ENCODE measurements at places on chromosomes 3 and 15.

- DNase-seq = no peak
These were observed 22.2 kb upstream of the CLDN18 start for GRCh38 chr3:137987723-137988122.

DNA sequence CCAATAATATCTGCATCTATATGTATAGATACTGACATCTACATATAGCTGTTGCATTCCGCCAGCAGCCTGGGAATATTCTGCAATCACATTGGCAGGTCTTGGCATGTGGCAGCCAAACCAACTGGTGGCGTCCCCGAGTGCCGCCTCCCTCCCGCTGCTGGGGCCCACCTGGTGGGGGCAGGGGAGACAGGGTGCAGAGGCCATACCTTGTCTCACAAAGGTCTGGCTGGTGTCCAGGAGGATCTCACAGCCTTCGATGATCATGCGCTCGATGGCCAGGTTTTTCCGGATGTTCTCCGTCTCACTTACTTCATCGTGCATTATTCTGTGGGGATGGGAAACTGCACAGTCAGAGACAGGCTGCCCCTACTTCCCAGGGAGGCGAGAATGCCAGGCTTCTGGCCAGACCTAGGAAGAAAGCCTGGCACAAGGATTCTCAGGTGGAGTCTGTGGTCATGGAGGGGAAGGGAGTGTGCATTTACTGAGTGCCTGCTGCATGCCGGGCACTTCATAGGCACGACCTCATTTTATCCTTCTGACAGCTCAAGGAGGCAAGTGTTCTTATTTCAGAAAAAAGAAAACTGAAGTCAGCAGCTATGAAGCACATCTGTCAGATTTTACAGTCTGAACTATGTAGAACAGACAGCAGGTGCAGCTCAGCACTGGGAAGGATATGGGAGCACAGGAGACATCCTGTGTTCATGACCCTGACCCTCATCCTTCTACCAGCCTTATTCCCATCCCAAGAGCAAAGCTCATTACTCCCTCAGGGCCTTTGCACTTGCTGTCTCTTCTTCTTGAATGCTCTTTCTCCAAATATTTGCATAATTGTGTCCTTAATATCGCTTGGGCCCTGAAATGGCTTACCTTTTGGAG, 62.8 kb downstream of the RASGRF1 start:
- DNase-seq = no peak

DNA sequence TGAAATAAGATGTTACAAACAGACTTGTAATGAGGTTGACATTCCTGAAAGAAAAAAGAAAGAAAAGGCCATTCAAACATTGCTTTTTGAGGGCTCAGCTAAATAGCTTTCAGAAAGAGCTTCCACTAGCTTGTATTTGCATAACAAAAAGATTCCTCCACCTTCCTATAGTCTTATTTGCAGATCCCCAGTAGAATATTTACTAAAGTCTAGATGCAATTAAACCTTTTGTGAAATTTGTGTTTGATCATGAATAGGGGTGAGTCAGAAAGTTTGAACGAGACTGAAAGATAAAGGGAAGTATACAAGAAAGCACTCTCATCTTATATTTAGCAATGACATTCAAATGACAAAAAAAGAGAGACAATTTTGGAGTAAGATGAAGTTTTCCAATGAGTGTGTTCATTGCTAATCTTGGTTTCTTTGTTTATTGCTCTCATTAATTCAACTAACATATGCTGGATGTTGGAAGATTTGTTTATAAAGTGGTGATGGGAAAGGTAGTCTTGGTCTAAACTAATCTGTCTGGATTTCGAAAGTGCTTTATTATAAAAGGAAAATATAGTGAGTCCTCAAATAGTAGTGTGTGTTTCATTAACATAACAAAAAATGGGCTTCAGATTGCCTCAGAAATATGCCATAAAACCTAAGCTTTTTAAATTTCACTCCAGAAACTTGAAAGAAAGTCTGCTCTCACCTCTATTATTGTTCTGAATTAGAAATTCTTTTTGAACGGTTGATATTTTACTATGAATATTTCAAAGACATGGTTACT, 9.1 kb upstream of the CADPS start:
- no peak for DNase-seq

- DNase-seq = no peak
These were observed 42.1 kb downstream of the ABHD5 start for GRCh38 chr3:43732747-43733425.

GRCh38 chr3:151909681-151910405, 36.4 kb downstream of the SUCNR1 start:
- no peak for DNase-seq

GRCh38 chr3:73604451-73604850, 20.3 kb downstream of the PDZRN3 start:
- no peak for DNase-seq

DNA sequence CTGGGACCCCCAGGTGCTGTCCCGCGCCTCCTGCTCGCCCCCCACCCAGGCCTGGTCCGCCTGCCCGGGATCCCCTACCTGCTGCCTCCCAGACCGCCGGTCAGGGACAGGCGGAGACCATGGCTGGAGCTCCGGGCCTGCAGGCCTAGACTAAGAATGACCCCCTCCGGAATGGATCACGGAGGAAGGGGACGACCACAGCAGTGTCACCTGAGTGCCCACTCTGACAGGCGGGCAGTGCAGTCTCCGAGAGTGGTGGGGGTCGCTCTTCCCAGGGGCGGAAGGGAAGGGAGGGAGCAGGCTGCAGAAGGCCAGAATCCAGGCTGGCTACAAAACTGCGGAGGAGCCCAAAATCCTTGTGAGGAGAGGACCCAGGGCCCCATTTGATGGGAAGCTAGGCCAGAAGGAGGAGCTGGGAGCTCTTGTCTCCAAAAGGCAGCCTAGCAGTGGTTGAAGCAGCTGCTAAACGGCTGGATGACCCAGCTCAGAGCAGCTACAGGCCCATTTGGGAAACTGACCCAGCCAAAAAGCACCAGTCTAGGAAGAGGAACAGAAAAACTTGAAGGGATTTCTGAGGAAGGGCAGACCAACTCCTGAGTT, 908 bp upstream of the RAB43 start:
- peak; percentile 34 for DNase-seq

GRCh38 chr3:170528726-170529125, 57.1 kb downstream of the SLC7A14 start:
- no peak for DNase-seq

DNA sequence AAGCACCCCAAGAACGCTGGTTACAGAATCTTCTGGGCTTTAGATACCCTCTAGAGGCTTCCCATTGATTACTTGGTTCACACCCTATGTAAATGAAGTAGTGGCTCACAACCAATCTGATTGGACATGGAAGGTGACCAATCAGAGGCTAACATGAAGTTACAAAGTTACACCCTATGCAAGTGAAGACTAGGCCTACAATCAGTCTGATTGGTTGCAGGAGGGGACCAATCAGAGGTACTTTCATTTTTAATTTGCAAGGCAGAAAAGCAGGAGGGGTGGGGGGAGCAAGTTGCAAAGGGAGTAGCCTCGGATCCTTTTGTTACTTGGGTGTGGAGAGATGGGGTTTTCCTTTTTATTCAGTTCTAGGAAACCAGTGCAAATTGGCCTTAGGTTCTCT, 11.1 kb upstream of the RTP2 start:
- DNase-seq = no peak

GRCh38 chr15:81264072-81264857, 59.7 kb downstream of the STARD5 start:
- DNase-seq = no peak

- no peak for DNase-seq
These were observed 166.0 kb downstream of the THSD4 start for GRCh38 chr15:71281256-71281655.

- DNase-seq = no peak
These were observed 37.6 kb upstream of the RHCG start for GRCh38 chr15:89533861-89534544.

DNA sequence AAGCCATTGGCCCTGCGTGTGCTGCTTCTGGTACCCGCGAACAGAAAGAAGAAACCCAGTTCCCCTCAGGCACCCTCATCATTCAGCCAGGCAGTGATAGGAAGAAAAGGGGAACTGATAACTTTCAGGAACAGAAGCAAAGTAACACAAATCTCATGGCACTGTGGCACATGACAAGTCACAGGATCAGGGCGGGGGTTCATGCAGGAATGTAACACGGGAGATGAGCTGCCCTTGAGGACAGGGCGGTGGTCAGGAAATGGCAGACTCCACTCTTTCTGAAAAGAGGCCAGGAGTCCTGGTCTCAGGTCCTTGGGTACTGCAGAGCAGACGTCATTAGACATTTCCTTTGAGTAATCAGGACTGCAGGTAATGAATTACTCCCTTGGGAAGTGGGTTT, 95.5 kb downstream of the CCNL1 start:
- DNase-seq = no peak

DNA sequence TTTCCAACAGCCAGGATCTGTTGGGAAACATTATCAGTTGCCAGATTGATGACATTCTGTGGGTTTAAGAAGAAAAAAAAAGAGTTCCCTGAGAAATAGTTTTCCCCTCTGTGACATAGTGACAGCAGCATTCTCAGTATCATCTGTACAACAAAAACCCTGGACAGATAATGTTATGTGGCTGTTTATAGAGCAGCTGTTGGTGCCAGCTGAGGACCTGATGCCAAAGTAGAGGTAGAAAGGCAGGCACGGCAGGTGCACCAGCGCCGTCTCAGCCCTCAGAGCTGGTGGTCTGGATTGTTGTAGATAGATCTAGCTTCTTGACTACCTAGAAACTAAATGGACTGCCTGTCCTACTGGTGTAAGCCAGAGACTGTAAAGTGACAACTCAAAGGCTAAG, 56.2 kb upstream of the FILIP1L start:
- DNase-seq = no peak

DNA sequence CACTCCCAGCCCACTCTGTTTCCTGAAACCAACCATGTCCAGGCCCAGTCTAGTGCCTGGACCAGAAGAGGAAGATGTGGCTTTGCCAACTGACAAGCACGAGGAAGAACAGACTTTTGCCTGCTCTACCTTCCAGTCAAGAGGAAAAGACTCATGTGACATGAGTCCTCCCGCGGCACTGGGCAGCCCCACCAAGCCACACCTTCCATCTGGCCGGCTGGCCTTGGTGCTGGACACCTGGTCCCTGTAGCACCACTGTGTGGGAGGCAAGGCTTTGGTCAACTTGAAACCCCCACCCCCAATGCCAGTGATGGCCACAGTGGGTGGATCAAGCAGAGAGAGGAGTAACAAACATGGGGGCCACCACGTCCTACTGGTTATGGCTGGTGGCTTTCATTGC, 12.5 kb downstream of the CHDH start:
- DNase-seq = no peak

GRCh38 chr3:171860830-171861535, 17.8 kb downstream of the TMEM212 start:
- DNase-seq = no peak

GRCh38 chr3:104106276-104106675, 1260.4 kb upstream of the ALCAM start:
- DNase-seq = no peak
